ENCODE measurements at places on chromosomes 7 and 10.

GRCh38 chr10:74544106-74544505, 282.3 kb upstream of the KAT6B start:
- no peak for DNase-seq

DNA sequence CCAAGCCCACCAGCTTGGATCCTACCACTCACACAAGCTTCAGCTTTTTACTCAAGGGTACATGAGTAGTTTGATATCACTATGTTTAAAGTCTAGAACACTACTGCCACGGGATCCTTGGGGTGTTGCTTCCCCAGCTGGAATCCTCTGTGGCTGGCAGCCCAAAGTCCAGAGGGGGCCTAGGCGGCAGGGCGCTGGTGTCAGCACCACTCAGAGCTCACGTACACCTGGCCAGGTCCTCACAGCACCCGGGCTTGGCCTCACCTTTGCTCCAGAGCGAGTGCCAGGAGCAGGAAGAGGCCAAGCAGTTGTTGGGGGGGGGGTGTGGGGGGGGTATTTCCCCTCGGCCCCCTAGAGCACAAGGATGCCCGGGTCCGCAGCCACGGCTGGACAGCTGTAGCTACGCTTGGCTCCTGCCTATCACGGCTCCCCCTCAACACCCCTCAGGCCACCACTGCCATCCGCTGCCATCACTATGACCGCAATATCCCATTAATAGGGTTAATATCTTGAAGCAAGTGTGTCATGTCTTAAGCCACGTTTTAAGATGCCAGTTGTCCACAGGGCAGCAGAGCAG, 17.0 kb downstream of the ZDHHC6 start:
- DNase-seq = no peak

GRCh38 chr10:105328503-105329133, 687.5 kb downstream of the SORCS3 start:
- no peak for DNase-seq

- peak; percentile 43 for DNase-seq
Measured at GRCh38 chr10:62528441-62528840, 154.3 kb downstream of the ZNF365 start.

GRCh38 chr7:105854498-105854897, 21.9 kb downstream of the ATXN7L1 start:
- DNase-seq = no peak
